PC-9 (cell line): ENCODE measurements at places on chromosomes 16 and 17.
A peak's percentile ranks its signal among the peaks of the same experiment; 100 is the strongest.

DNA sequence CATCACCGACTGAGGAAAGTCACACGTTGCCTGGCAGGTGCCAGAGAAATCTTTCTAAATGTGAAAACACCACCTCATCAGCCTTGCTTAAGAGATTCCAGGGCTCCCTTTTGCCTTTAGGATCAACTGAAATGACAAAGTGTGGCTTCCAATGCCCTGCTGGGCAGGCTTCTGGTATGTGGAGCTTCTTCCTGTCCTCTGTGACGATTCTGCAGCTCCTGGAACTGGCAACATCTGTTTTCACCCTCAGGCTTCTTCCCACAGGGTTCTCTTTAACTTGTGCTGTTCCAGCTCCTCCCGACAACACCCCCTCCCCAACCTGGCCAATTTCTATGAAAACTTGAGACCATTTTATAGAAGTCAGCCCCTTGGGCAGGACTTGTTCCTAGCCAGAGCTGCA is 4.8 kb upstream of the ZDHHC1 start:
- no peaks in the 10 kb centered on the region for H3K27me3 ChIP-seq
- H3K4me3 ChIP-seq, result no peak overlapping the region
- DNase-seq, result no peak
- H3K4me1 ChIP-seq, result peaks cover 5% of the 10 kb centered on the region

DNA sequence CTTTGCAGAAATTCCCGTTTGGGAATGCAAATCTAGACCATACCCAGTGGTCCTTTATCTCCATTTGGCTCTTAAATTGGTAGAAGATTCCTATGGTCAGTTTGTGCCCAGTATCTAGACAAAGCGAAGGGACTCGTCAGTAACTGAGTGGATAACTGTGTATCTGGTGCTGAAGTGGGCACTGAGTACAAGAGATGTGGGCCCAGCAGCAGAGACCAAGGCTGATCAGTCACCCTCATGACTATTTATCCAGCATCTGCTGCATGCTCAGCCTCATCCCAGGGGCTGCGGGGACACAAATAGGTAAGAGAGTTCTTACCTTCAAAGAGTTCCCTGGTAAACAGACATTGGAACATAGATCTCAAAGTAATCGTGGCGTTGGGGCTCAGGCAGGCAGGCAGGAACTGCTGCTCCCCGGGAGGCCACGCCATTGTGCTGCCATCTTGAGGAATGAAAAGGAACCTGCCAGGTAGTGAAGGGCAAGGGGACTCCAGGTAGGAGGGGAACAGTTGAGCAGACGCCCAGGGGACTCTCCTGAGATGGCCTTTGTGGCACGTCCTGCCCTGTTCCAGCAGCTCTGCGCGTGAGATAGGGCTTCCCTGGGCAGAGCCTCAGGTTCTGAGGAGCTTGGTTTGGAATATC is 10.3 kb downstream of the NT5M start:
- H3K27me3 ChIP-seq, result no peaks in the 10 kb centered on the region
- DNase-seq, result no peak
- no peak overlapping the region for H3K4me3 ChIP-seq
- no peaks in the 10 kb centered on the region for H3K4me1 ChIP-seq
- H3K27ac ChIP-seq, result no peak overlapping the region
- no peaks in the 10 kb centered on the region for H3K36me3 ChIP-seq

DNA sequence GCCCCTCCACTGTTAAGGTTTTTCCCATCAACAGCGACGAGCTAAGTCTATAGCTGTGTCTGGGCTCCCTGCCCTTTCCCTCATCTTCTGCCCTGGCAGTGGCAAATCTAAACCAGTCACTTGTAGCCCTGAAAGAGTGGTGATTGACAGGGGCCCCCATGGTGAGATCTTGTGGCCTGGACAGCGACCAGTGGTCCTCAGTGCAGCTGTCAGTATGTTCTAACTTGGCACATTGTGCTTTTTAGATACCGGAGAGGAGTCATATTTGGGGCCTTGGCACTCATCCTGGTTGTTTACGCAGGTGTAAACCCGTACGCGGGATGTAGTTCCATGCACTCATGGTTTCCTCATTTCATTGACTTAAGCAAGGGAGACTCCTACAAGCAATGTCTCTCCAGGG is 57.5 kb upstream of the ARHGAP44 start:
- H3K4me3 ChIP-seq, result no peak overlapping the region
- no peak for DNase-seq
- H3K36me3 ChIP-seq, result no peaks in the 10 kb centered on the region
- H3K4me1 ChIP-seq, result no peaks in the 10 kb centered on the region

DNA sequence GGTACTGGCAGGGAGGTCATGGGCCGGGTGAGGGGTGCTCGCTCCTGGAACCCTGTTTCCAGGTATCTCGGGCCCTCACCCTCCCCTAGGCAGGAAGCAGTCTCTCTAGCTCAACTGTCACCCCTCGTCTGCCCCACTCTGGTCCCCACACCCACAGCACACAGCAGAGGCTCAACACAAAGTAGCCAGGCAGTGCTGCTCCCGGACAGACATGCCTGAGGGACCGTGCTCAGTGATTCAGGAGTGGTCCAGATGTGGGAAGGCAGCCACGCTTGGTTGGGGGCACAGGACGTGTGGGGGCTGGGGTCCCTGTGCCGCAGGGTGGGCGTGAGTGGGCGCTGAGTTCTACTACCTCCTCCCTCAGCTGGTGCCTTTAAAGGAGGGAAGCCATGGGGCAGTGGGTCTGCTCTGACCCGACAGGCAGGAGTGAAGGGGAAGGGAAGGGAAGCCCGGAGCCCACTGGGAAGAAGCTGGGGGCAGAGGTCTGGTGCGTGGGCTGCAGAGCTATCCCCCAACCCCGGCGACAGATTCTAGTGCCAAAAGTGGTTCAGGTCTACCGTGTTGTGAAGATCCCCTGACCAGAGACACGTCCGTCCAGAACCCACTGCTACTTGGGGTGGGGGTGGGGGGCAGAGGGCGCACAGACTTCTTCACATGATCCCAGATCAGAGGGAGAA is 11.8 kb downstream of the SLC16A3 start:
- H3K36me3 ChIP-seq, result no peaks in the 10 kb centered on the region
- no peak for DNase-seq
- no peak overlapping the region for H3K4me3 ChIP-seq
- H3K27ac ChIP-seq, result no peak overlapping the region
- H3K27me3 ChIP-seq, result no peaks in the 10 kb centered on the region
- peaks cover 8% of the 10 kb centered on the region for H3K4me1 ChIP-seq

DNA sequence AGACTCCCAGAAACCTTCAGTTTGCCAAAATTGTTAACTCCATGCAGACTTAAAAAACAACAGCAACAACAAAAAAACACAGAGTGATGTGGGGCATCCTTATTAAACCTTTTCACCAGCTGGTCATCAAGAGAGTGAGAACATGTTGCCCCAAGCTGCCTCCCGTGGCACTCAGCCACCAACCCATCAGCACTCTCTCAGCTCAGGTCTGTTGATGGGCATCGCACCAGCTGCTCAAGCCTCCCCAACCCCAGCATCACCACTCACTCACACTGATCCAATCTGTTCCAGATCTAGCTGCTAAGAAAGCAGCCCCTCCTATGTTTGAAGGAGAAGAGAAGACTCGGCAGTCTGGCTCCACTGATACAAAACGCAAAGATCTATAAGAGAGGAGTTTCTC is 46.8 kb downstream of the SLC39A11 start:
- H3K27me3 ChIP-seq, result no peaks in the 10 kb centered on the region
- no peak for DNase-seq
- no peaks in the 10 kb centered on the region for H3K36me3 ChIP-seq
- H3K4me1 ChIP-seq, result no peaks in the 10 kb centered on the region
- H3K4me3 ChIP-seq, result no peak overlapping the region
- no peak overlapping the region for H3K27ac ChIP-seq

DNA sequence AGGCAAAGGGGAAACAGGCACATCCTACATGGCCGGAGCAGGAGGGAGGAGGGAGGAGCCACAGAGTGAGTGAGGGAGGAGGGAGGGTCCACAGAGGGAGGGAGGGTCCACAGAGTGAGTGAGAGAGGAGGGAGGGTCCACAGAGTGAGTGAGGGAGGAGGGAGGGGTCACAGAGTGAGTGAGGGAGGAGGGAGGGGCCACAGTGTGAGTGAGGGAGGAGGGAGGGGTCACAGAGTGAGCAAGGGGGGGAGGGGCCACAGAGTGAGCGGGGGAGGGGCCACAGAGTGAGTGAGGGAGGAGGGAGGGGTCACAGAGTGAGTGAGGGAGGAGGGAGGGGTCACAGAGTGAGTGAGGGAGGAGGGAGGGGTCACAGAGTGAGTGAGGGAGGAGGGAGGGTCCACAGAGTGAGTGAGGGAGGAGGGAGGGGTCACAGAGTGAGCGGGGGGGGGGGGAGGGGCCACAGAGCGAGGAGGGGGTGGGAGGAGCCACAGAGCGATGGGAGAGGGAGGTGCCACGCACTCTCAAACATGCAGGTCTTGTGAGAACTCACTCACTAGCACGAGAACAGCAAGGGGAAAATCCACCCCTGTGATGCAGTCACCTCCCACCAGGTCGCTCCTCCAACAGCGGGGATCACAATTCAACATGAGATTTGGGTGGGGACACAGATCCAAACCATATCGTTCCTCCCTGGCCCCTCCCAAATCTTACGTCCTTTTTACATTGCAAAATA is 24.3 kb upstream of the CDH15 start:
- H3K4me3 ChIP-seq, result no peak overlapping the region
- no peaks in the 10 kb centered on the region for H3K36me3 ChIP-seq
- no peak overlapping the region for H3K27ac ChIP-seq
- H3K27me3 ChIP-seq, result no peaks in the 10 kb centered on the region

DNA sequence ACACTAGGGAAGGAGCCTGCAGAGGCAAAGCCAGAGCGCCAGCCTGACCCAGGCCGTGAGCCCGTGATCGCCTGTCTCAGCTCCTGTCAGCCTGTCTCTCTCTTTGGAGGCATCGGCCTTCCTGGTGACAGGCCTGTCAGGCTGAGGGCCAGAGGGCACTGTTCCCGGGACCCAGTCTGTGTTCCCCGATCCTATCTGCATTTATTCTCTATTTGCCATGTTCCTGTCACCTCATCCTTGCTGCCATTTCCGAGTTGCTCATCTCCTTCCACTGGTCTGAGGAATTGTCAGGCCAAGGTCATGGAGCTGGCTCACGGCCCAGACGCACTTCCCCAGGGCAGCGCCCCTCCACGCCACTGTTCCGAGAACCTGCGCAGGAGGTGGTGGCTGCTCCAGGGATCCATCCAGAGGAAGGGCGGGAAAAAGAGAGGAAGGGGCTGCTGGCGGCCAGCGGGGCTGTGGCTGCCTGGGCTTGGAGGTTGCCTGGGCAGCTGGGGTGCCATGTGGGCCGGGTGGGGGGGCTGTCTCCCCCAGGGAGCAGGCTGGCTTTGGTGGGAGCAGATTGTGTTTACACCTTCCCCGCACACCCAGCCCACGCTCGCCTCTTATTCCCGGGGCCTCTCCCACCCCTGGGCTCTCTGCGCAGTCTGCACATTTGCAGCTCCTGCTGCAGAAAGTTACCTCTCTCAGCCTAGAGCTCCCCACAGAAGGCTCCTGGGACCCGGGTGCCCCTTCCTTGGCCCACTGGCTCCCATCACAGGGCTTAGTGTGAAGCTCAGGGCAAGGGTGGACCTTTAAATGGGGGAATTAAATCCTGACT is 4.9 kb downstream of the PRCD start:
- 0 out of 2 replicates have a peak, but pooled peaks cover 3% of the 10 kb centered on the region for H3K4me1 ChIP-seq
- H3K4me3 ChIP-seq, result no peak overlapping the region
- no peaks in the 10 kb centered on the region for H3K36me3 ChIP-seq
- DNase-seq, result no peak

GRCh38 chr17:68662037-68662432 is 60.9 kb upstream of the FAM20A start:
- no peaks in the 10 kb centered on the region for H3K4me1 ChIP-seq
- peaks cover 53% of the 10 kb centered on the region for H3K27me3 ChIP-seq
- H3K27ac ChIP-seq, result no peak overlapping the region
- no peak for DNase-seq

DNA sequence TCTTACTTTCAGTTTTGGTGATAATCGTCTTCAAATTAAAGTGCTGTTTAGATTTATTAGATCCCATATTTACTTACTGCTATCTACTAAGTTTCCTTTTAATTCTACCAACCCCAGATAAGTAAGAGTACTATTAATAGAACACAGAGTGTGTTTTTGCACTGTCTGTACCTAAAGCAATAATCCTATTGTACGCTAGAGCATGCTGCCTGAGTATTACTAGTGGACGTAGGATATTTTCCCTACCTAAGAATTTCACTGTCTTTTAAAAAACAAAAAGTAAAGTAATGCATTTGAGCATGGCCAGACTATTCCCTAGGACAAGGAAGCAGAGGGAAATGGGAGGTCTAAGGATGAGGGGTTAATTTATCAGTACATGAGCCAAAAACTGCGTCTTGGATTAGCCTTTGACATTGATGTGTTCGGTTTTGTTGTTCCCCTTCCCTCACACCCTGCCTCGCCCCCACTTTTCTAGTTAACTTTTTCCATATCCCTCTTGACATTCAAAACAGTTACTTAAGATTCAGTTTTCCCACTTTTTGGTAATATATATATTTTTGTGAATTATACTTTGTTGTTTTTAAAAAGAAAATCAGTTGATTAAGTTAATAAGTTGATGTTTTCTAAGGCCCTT is 56.8 kb downstream of the HLF start:
- DNase-seq, result no peak
- H3K27me3 ChIP-seq, result peaks cover 6% of the 10 kb centered on the region; the same call in 1 of the 2 replicates
- no peak overlapping the region for H3K27ac ChIP-seq
- H3K4me1 ChIP-seq, result no peaks in the 10 kb centered on the region
- H3K4me3 ChIP-seq, result no peak overlapping the region

- no peak overlapping the region for H3K27ac ChIP-seq
- no peak overlapping the region for H3K4me3 ChIP-seq
- H3K27me3 ChIP-seq, result no peaks in the 10 kb centered on the region
- peaks cover 23% of the 10 kb centered on the region for H3K4me1 ChIP-seq
- no peak for DNase-seq
- H3K36me3 ChIP-seq, result no peaks in the 10 kb centered on the region; the same call in 1 of the 2 replicates
Observed at GRCh38 chr17:29559640-29560039, 7.2 kb downstream of the ABHD15 start.

GRCh38 chr17:57256708-57257112 is 387 bp downstream of the MSI2 start:
- peaks cover 3% of the 10 kb centered on the region; the same call in 1 of the 2 replicates for H3K4me1 ChIP-seq
- peak overlapping the region; percentile 66 for H3K4me3 ChIP-seq
- H3K27me3 ChIP-seq, result peaks cover 30% of the 10 kb centered on the region
- peak; percentile 3 for DNase-seq
